Panc1 (cell line): ENCODE measurements at places on chromosomes 2 and 18.

DNA sequence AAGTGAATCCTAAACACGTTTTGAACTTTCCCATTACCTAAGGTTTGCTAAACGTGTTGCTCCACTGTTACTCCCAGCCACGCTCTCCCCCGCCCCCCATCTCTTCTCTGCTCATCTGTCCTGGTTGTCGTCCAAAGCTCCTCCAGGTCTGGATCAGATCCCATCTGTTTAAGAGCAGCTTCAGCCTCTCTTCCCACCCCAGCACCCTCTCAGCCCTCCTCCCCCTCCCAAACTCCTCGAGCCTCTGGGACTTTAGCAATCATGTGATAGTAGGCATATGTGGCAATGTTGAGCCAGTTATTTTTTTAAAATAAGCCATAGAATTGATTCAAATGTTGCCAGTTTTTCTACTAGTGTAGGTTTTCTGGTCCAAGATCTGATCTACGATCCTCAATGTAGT is 20.0 kb upstream of the LPIN1 start:
- no peak for DNase-seq

DNA sequence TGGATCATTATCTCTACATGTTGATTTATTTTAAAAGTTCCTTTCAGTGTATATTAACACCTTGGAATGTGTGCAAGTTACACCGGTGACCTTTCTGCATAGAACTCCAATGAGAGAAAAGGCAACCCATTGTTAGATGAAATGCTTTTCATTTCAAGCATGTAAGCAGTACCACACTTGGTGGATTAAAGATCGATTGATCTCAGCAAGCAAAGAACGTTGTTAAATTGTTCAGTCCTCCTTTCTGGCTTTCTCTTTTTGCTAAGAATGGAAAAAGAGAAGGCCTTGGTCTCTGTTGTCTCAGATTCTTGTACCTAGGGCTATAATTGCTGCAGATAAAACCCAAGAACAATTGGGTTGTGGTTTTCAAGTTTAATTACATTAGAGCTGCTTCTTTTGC is 843.0 kb downstream of the DPP10 start:
- no peak for DNase-seq

- DNase-seq: no peak
These were observed 37.6 kb upstream of the CDKL4 start for GRCh38 chr2:39281391-39281790.

DNA sequence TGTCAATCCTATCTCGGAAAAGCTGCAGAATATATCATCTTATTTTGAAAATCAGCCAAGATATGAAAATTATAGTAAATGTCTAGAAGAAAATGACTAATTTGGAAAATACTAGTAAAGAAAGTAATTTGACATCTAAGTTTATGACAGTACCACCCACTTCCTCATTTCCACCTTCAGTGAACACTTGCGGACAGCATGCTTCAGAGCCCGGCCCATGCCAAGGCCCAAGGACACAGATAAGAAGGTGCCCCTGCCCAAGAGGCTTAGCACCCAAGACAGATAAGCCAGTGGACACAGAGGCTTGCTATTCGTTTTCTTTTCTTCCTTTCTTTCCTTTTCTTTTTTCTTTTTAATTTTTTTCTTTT is 4.8 kb upstream of the KCNG2 start:
- no peak for DNase-seq

- no peak for DNase-seq
These were observed 148.0 kb downstream of the TPO start for GRCh38 chr2:1561259-1561658.

DNA sequence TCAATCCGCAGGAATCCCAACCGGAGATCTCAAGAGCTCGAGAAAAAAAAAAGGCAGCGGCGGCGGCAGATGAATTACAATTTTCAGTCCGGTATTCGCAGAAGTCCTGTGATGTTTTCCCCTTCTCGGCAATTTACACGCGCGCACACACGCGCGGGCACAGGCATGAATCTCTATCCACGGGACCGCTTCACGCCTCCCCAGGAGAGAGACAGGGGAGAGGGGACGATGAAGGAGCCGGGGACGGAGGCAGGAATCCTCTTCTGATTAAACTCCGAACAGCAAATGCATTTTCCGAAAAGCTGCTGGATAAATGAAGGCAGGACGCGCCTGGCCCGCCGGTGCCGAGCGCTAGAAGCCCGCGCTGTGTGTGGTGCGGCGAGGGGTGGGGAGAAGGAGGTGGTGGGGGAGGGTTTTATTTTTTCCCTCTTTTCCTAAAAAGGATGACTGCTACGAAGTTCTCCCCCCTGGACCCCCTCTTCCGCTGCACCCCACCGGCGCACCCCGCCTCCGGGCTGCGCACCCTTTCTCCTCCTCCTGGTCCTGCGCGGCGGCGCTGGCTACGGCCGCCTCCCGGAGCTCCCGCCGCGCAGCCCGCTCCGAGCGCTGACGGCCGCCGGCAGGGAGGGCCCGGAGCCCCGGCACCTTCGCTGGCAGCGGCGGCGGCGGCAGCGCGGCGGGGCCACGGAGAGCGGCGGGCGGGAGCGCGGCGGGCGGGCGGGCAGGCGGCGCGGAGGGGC is at the start of gene BCL2:
Gene BCL2, minus strand, starts transcription at position 387 of the 740 bp plus-strand sequence.
- DNase-seq: no peak

DNA sequence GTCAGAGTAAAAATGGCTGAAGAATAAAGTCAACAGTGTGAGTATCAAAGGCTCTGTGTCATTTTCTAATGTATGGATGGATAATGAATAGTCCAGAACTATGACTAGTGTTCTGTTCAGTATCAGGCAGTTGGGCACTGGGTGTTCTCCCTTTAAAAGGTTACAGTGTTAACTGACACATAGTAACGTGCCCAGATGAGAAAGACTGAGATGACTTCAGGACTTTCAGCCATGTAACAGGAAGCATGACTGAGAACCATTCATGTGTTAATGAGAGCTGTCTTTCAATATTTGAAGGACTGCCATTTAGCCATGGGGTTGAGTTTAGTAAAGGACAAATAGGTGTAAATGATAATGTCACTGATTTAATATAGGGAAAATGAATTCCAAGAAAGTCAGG is 187.1 kb downstream of the GULP1 start:
- no peak for DNase-seq

GRCh38 chr2:212912445-212913103 is 238.8 kb downstream of the IKZF2 start:
- DNase-seq: no peak
